NCI-H1105 treated with DMSO at 0.1 percent for 48 hours (cell line): ENCODE measurements at places on chromosomes 3 and 15.
A peak's percentile ranks its signal among the peaks of the same experiment; 100 is the strongest.

DNA sequence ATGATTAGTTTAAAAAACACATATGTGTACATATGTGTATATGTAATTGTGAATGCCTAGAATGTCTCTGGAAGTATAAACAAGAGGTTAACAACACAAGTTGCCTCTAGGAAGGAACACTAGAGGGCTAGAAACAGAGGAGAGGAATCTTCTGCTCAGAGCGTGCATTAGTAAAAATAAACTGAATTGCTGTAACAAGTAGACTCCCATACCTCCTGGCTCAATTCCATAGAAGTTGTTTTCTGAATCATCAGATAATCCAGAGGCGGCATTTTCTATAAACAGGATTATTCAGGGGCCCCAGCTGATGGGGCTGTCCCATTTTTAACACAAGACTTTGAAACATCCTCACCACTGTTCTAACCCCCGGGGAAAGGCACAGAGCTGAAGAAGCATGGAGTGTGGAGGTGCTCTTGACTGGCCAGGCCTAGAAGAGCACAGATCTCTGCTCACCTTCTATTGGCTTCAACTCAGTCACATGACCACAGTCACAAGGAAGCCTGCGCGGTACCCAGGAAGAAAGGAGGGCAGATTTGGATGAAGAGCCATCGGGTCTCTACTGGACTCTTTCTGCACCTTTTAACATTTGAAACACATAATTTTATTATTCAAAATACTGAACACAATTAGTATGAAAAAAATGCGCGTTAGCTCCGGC lies 145.7 kb downstream of the TLE3 start:
- DNase-seq: peak; percentile 78

GRCh38 chr3:193174140-193174539 lies 66.9 kb upstream of the PLAAT1 start:
- DNase-seq: no peak

GRCh38 chr15:72463702-72464101 lies 10.4 kb upstream of the ARIH1 start:
- DNase-seq: no peak

DNA sequence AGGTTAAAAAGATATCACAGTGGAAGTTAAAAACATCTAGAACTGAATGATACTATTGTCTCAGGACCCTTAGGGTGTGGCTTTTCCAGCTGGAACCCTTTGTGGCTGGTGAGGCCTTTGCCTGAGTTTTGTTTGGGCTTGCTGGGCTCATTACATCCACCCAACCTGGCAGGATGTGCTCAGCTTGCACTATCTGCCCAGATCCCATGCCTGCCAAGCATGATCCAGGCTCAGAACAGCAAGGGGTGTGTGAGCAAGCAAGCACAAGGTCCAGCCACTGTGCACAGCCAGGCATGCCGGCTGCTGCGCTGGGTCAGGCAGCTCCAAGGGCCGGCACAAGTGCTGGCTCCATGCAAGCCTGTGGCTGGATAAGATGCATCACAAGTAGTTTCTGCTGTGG lies 512.7 kb upstream of the CDIN1 start:
- DNase-seq: no peak

- DNase-seq: no peak
Observed at GRCh38 chr3:94114666-94115065, 51.8 kb downstream of the NSUN3 start.

GRCh38 chr3:32817257-32817557 lies 590 bp upstream of the TRIM71 start:
- DNase-seq: no peak

DNA sequence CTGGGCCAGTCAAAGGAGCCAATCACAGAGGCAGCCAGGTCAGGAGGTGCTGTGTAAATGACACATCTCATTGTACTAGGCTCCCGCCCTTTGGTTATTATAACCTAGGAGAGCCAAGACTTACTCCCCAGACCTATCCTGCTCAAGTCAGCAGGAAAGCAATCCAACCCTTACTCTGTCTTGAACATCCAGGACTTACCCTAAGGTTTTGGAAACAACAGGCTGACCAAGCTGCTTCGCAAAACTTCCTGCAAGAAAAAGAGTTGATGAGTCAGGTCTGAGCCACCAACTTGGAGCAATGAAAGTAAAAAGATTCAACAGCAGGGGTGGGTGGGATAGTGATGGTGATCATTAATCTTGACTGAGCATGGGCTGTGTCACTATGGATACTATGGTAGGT lies 144.4 kb downstream of the MYLK start:
- DNase-seq: no peak

DNA sequence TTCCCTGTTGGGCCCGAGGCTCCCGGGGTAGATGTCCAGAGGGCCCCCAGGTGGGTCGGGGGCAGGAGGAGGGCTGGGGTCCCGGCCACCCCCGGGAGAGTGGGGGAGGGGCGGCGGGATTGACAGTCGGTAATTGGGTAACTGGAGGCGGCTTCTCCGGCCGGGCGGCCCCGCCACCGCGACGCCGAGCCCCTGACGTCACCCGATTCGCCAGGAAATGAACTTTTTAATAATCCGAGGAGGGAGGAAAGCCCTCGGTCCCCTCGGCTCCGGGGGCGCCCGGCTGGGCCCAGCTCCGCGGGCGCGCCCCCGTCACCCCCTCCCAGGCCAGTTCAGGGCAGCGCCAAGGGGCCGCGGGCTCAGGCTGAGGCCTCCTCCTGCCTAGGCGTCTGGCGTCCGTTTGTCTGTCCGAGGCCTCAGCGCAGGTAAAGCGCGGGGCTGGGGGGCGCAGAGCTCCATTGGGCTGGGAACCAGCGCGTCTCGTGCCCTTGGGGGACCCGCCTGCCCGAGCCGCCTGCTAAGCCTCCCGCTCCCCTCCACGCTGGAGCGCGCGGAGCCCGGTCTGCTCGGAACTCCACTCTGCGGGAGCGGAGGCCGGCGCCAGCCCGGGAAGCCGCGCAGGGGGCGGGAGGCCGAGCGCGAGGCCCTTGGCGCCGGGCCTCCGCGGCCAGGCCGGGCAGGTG lies 3.9 kb downstream of the GATA2 start:
- peak; percentile 75 for DNase-seq

DNA sequence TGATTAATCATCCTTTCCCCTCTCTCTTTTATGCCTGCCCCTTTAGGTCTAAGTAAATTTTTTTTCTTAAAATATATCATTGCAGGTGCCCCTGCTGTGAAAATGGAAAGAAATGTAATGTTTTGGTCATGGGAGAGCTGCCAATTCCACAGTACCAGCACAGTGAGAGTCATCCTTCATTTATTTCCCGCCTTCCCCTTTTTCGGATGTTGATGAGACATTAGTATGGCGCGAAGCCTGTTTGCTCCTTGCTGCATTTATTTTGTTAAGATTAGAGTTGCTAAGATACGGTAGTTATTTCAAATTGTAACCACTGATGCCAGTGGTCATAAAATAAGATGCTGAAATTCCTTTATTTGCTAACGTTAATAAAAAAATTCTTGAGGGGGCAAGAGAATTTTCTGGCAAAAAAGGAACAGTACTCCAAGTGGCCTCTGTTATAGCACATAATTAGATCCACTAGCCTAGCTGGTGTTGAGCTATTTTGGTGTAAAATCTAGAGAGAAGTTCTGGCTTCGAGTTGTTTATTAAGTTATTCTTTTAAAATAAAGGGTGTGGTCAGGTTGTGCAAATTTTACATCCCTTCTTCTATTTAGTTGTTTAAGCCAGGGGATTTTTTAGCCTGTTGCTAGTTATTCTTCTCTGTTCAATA lies 62.8 kb downstream of the MDFIC2 start:
- no peak for DNase-seq

- DNase-seq: no peak
Observed at GRCh38 chr15:58138106-58138505, at the start of gene AQP9. AQP9 (plus strand) TSS chr15:58138381; CDS start chr15:58138566, 185 bp downstream.

GRCh38 chr3:132433121-132433520 lies 15.8 kb downstream of the DNAJC13 start:
- DNase-seq: no peak

DNA sequence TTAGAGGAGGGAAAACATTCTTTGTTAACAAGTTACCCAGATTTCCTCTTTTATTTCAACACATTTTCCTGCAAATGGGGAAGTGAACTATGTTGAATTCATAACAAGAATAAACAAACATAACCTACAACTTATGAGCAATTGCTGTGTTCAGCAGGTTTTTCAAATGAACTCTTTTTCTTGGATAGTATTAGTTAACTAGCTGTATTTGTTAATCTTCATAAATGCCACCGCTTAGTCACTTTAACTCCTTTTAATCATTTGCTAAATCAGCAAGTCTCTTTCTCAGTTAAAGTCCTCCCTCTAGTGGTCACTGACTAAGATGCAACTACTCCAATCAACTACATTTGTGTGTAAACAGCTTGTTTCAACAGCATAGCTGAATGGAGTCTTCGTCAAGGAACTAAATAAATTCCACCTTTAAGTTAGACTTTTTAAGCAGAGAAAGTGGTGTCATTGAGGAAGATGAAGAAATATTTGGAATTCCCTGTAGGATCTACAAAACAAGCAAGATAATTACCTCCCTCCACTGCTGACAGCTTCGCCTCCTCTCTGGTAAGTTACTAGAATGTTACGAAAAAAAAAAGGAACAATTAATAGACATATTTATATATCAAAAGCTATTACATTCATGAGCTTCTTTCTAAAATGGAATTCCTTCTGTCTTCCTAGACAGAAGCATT lies 1122.0 kb downstream of the ROBO1 start:
- peak; percentile 54 for DNase-seq

DNA sequence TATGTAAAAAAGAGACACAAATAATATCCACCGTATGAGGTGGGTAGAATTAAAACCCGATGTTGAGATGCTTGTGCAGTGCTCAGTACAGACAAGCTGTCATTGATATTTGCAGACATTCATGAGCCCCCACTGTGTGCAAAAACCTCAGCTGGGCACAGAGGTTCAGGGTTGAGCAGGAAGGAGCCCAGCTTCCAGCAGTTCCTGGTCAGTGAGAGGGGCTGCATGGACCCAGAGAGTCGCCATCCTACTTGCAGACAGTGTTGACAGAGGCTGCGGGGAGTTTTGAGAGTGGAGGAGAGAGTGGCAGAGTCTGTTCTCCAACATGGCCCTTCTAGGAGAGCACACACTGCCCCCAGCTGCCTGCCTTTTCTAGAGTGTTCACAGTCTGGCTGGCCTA lies 6.1 kb upstream of the LTF start:
- no peak for DNase-seq

DNA sequence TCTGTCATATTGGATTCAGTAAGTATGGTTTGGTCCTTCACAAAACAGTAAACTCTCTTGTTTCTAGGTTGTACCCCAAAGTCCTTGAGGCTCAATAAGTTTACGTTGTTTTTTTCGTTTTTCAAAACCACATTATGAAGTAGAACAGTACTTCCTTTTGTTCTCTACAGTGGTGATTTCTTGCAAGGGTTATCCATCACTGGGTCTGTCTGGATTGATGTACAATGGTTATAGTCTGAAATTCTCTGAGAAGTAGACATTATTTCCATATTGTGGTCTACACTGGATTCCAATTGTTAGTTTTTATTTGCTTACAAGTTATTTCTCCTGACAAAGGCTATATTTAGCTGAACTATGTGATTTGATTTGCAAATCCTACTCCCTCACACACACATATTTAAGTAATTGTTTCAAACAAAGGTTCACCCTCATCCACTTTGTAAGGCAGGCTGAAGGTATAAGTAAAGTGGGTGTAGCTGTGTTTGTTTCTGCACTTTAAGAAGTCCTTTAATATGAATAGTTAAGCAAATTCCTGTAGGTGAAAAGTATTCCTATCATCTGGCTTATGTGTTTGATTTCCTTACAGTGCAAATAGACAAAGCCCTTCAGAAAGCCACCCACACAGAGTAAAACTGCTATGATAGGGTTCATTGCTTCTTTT lies 64.2 kb upstream of the MME start:
- DNase-seq: no peak
